ENCODE measurements at places on chromosomes 2 and 18. TPM values are rescaled to one million over a fixed set of nuclear protein-coding genes. Genes with fewer than 3 reads are reported as not detected.
A peak's percentile ranks its signal among the peaks of the same experiment; 100 is the strongest.

DNA sequence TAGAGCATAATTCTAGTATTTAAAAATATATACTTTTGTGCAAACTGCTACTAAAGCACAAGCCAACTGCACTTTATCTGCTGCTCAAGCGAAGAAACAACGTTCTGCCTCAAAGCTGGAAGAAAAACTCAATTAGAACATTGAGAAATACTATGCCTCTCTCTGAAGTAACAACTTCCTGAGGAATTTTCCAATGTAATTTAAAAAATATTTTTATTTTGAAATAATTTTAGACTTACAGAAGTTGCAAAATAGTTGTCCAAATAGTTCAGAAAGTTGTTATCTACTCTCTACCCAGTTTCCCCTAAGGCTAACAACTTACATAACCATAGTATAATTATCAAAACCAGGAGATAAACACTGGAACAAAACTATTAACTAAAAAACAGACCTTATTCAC is 12.3 kb upstream of the POLI start:
- H3K36me3 ChIP-seq, result peaks cover 5% of the 10 kb centered on the region
- no peak overlapping the region for H3K27ac ChIP-seq
- no peak for DNase-seq
- H3K4me1 ChIP-seq, result peaks cover 22% of the 10 kb centered on the region

DNA sequence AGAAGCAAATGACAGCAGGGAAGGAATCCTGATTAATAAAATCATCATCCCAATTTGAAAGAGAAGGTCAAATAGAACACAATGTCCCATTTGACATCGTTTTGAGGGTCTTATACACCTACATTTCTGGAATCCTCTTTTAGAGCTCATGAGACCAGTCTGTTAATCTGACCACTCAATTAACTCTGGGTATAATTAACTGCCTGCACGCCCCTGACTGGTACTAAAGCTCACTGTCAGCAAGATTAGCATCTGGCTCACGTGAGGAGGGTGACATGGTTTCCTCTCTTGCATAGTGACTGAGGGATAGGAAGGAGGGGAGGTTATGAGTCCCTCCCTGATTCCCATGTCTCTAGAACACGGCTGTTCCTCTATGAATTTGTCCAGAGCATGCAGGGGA is 124.3 kb downstream of the ICOS start:
- peaks cover 2% of the 10 kb centered on the region for H3K4me1 ChIP-seq
- H3K27ac ChIP-seq, result no peak overlapping the region
- no peaks in the 10 kb centered on the region for H3K36me3 ChIP-seq
- H3K4me3 ChIP-seq, result no peak overlapping the region
- peaks cover 6% of the 10 kb centered on the region for H3K27me3 ChIP-seq

- H3K27me3 ChIP-seq, result no peaks in the 10 kb centered on the region
- DNase-seq, result no peak
- no peaks in the 10 kb centered on the region for H3K36me3 ChIP-seq
- no peak overlapping the region for H3K4me3 ChIP-seq
- H3K4me1 ChIP-seq, result no peaks in the 10 kb centered on the region
Measured at GRCh38 chr18:39406941-39407340, 1841.3 kb upstream of the CELF4 start.

GRCh38 chr2:118250463-118250862 is 162.2 kb downstream of the INSIG2 start:
- H3K36me3 ChIP-seq, result no peaks in the 10 kb centered on the region
- H3K4me3 ChIP-seq, result no peak overlapping the region
- no peak overlapping the region for H3K27ac ChIP-seq
- peaks cover 16% of the 10 kb centered on the region for H3K27me3 ChIP-seq
- no peak for DNase-seq

DNA sequence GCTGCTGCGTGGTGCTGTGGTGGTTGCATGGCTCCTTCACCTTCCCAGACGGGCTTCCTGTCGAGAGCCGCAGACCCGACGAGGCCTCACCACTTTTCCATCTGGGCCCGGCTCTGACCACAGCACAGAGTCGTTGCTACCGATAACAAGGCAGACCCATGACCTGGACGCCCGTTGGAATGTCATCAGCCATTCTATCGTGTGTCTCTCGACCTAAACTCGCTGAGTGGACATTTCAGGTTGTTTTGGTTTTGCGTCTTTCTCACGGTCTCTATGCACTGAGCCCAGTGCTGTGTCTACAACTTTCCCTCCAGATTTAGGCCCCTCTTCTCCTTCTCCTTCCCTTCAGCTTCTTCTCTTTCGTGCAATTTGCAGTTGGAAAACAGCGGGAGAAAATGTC is 204.7 kb upstream of the TPO start:
- H3K27ac ChIP-seq, result no peak overlapping the region
- H3K27me3 ChIP-seq, result no peaks in the 10 kb centered on the region
- DNase-seq, result no peak

DNA sequence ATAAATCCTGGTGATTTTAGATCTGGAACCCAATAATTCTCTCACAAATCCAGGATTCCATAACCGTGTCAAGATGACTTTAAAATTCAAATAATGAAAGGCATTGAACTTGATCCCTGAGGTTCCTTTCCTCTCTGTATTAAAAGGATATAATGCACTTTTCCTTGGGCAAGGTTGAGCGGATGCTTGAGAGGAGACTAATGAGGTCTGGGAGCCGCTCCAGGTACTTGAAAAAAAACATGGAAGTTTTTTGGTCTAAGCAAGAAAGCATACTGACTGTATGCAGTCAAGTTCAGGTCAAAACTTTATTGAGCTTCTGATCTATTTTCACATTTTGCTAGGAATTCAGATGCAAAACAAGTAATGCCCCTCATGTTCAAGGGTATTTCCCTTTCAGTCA is 318.5 kb downstream of the RAD51AP2 start:
- no peak overlapping the region for H3K27ac ChIP-seq
- H3K4me3 ChIP-seq, result no peak overlapping the region
- no peaks in the 10 kb centered on the region for H3K4me1 ChIP-seq
- H3K27me3 ChIP-seq, result no peaks in the 10 kb centered on the region

DNA sequence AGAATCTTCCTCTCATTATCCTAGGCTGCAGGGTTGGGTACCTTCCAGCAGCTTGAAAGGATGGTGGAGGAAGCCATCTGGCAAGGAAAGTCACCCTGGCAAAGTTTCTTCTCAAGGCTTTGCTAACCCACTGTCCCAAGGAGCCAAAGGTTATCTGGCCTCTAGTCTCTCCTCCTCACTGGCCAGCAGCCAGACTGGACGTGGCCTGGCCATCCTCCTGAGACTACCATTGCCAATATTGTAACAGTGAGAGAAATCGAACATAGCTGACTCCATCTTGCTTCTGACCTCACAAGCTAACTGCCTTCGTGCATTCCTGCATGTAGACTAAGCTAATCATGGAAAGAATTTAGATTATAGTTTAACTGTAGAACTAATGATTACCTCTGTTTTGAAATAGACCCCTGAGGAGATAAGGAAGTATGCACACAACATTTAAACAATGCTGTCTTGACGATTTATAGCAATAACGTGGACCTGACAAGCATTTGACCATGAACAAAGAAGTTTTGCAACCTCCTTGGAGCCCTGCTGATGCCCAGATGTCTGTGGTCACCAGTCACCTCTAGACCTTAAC is 7.8 kb upstream of the ANXA4 start:
- H3K36me3 ChIP-seq, result no peaks in the 10 kb centered on the region
- DNase-seq, result no peak
- peaks cover 1% of the 10 kb centered on the region for H3K4me1 ChIP-seq
- no peaks in the 10 kb centered on the region for H3K27me3 ChIP-seq
- H3K4me3 ChIP-seq, result no peak overlapping the region
- H3K27ac ChIP-seq, result no peak overlapping the region

DNA sequence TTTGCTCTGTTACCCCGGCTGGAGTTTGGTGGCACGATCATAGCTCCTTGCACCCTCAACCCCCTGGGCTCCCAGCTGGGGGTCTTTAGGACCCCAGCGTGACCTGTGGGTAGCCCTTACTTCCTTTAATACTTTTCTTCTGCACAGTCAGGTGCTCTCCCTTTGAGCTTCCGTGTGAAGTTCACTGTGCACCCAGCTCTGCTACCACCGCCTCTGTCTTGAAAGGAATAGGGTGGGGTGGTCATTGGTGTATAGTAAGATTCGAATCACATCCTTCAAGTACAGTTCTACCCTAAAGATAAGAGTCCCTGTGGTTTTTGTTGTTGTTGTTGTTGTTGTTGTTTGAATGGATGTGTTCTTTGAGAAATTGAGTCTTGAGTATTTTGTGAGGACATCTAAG is 267.4 kb downstream of the NEDD4L start:
- no peak overlapping the region for H3K4me3 ChIP-seq
- H3K27me3 ChIP-seq, result peaks cover 23% of the 10 kb centered on the region
- no peak overlapping the region for H3K27ac ChIP-seq
- peaks cover 15% of the 10 kb centered on the region for H3K4me1 ChIP-seq

DNA sequence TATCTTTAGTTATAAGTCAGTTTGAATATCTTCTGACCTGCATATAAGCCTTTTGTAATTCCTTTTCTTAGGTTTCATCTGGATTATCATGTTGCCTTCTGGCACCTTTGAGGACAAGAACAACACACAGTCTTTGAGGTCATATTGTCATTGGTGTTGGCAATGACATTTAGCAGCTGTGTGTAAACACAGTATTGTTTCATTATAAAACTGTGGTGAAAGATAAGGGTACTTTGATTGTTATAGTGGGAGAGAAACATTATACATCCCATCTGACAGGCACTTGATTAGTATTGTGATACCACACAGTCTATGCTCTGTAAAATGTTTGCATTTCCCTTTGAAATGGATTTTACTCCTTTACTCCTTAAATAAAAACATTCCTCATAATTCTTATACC is 313.5 kb downstream of the RPRM start:
- no peak overlapping the region for H3K4me3 ChIP-seq
- H3K27ac ChIP-seq, result no peak overlapping the region
- H3K27me3 ChIP-seq, result no peaks in the 10 kb centered on the region
- no peaks in the 10 kb centered on the region for H3K36me3 ChIP-seq

- H3K36me3 ChIP-seq, result peaks cover 8% of the 10 kb centered on the region
- peak overlapping the region; percentile 88 for H3K27ac ChIP-seq
- H3K4me3 ChIP-seq, result peak overlapping the region; percentile 83
- peaks cover 29% of the 10 kb centered on the region for H3K4me1 ChIP-seq
Measured at GRCh38 chr2:42361728-42362283, 789 bp upstream of the COX7A2L start.

GRCh38 chr18:74251297-74252038 is 40.3 kb downstream of the CYB5A start:
- no peaks in the 10 kb centered on the region for H3K36me3 ChIP-seq
- no peak overlapping the region for H3K4me3 ChIP-seq
- no peak for DNase-seq
- H3K4me1 ChIP-seq, result peaks cover 14% of the 10 kb centered on the region
- no peak overlapping the region for H3K27ac ChIP-seq

- no peak for DNase-seq
- no peak overlapping the region for H3K4me3 ChIP-seq
- H3K27me3 ChIP-seq, result peaks cover 26% of the 10 kb centered on the region
- H3K4me1 ChIP-seq, result no peaks in the 10 kb centered on the region
Measured at GRCh38 chr2:229273723-229274338, 2.7 kb upstream of the PID1 start.

- H3K4me1 ChIP-seq, result no peaks in the 10 kb centered on the region
- no peak overlapping the region for H3K27ac ChIP-seq
- no peak for DNase-seq
- H3K27me3 ChIP-seq, result peaks cover 43% of the 10 kb centered on the region
- no peak overlapping the region for H3K4me3 ChIP-seq
Measured at GRCh38 chr2:85797263-85797660, 43.5 kb downstream of the ATOH8 start.

- H3K27me3 ChIP-seq, result no peaks in the 10 kb centered on the region
- no peak overlapping the region for H3K4me3 ChIP-seq
- DNase-seq, result no peak
- no peak overlapping the region for H3K27ac ChIP-seq
- H3K4me1 ChIP-seq, result peaks cover 74% of the 10 kb centered on the region
- H3K36me3 ChIP-seq, result peaks cover 80% of the 10 kb centered on the region
Measured at GRCh38 chr2:181474222-181474881, 17.2 kb downstream of the ITGA4 start.

GRCh38 chr2:17713291-17713690 is 40.3 kb downstream of the SMC6 start:
- H3K4me1 ChIP-seq, result no peaks in the 10 kb centered on the region
- H3K36me3 ChIP-seq, result peaks cover 31% of the 10 kb centered on the region
- no peak overlapping the region for H3K4me3 ChIP-seq
- H3K27ac ChIP-seq, result no peak overlapping the region
- no peak for DNase-seq

DNA sequence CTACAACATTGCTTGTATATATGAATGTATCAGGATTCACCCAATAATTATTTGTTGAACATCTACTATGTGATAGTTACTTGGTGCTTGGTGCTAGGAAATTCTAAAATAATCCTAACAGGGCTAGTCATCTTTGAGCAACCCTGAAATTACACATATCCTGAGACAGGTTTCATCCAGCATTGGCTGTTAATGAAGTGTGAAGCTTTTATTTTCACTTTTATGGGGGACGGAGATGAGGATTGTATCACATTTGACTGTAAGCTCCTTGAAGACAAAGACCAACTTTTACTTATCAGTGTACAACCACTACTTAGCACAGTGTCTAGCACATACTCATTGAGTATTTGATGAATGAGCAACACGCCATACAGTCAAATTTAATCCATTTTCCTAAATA is 6.8 kb upstream of the GALM start:
- no peak overlapping the region for H3K4me3 ChIP-seq
- peaks cover 6% of the 10 kb centered on the region for H3K36me3 ChIP-seq
- peak overlapping the region; percentile 73 for H3K27ac ChIP-seq
- peaks cover 57% of the 10 kb centered on the region for H3K4me1 ChIP-seq

GRCh38 chr18:39751921-39752320 is 2186.3 kb upstream of the CELF4 start:
- H3K36me3 ChIP-seq, result no peaks in the 10 kb centered on the region
- no peaks in the 10 kb centered on the region for H3K27me3 ChIP-seq
- no peaks in the 10 kb centered on the region for H3K4me1 ChIP-seq

GRCh38 chr2:32248299-32248698 is 16.4 kb downstream of the NLRC4 start:
- no peaks in the 10 kb centered on the region for H3K4me1 ChIP-seq
- H3K27me3 ChIP-seq, result no peaks in the 10 kb centered on the region
- no peaks in the 10 kb centered on the region for H3K36me3 ChIP-seq
- no peak for DNase-seq

DNA sequence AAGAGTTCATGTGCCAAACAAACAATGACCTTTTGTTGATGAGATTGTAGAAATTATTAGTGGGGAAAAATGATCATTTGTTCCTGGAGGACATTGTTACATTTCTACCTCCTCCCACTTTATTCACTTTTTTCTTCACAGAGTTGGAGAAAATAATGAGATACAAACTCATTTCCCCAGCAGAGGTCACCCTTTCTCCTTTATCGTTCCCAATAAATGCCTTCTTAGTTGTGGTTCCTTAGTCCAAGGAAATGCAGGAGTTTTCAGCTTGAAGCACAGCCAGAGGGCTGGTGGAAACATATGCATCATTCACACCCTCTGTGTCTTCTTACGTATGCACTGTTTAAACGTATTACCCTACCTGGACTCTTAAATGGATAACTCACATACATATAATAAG is 108.8 kb downstream of the SLC4A3 start:
- no peaks in the 10 kb centered on the region for H3K36me3 ChIP-seq
- H3K27ac ChIP-seq, result no peak overlapping the region
- H3K4me3 ChIP-seq, result no peak overlapping the region
- H3K4me1 ChIP-seq, result no peaks in the 10 kb centered on the region
- peaks cover 13% of the 10 kb centered on the region for H3K27me3 ChIP-seq

- H3K4me1 ChIP-seq, result peaks cover 65% of the 10 kb centered on the region
- peak overlapping the region; percentile 76 for H3K4me3 ChIP-seq
- H3K36me3 ChIP-seq, result peaks cover 9% of the 10 kb centered on the region
- H3K27ac ChIP-seq, result peak overlapping the region; percentile 96
Measured at GRCh38 chr2:30336978-30337841, 105.9 kb downstream of the LBH start.

- H3K4me3 ChIP-seq, result no peak overlapping the region
- no peaks in the 10 kb centered on the region for H3K4me1 ChIP-seq
- no peak overlapping the region for H3K27ac ChIP-seq
Measured at GRCh38 chr18:72768681-72769229, 99.0 kb downstream of the NETO1 start.

Gene IL37
- not detected for total RNA-seq

Gene ADGRF3
- total RNA-seq, result 3.7 TPM

Gene ECEL1
- 0.21 TPM for total RNA-seq

Gene EGR4
- total RNA-seq, result 0.09 TPM

Gene CAVIN2
- not detected for total RNA-seq

Gene KCNS3
- not detected for total RNA-seq

Data from activated CD8-positive, alpha-beta memory T cell treated with anti-CD3 and anti-CD28 coated beads, Interleukin-2, amount 10 ng/mL, durations not matched to agents 7 days and 5 days (primary cell).